ENCODE measurements at places on chromosomes 3 and 15. TPM values are rescaled to one million over a fixed set of nuclear protein-coding genes. Genes with fewer than 3 reads are reported as not detected.

GRCh38 chr3:62225051-62225450 lies 148.3 kb downstream of the FEZF2 start:
- no peak for DNase-seq

GRCh38 chr3:154314152-154314551 lies 10.1 kb downstream of the DHX36 start:
- no peak for DNase-seq

The STRIT1 gene
- not detected for total RNA-seq

The IMPG2 gene
- not detected for total RNA-seq
